ENCODE measurements at places on chromosomes 3 and 15.

GRCh38 chr3:146537603-146538002 lies 6.8 kb downstream of the PLSCR1 start:
- DNase-seq, result no peak

GRCh38 chr15:60397772-60398445 lies at the start of gene ANXA2:
ANXA2 (minus strand) TSS chr15:60397986; CDS start chr15:60386075, 11,911 bp downstream.
- peak; percentile 78 for DNase-seq

DNA sequence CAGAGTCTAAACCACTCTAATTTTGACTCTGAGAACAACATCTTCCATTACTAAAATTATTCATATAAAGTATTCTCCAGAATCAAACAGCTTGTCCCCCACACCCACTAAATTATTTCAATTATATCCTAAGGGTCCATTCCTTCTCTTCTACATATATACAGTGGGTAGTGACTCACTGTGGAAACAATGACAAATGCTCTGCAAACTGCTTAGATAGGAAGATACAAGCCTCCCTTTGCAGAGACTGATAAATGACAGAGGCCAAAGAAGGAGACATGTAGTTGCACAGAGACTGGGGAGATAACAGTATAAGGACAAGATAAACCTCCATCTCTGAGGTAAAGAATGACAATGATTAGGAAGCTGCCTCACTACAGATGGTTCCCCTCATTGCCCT lies 1087.4 kb downstream of the AGBL1 start:
- no peak for DNase-seq

GRCh38 chr3:35932995-35933394 lies 293.7 kb downstream of the ARPP21 start:
- DNase-seq, result no peak

- no peak for DNase-seq
Observed at GRCh38 chr3:22977650-22978289, 225.4 kb upstream of the UBE2E2 start.

GRCh38 chr15:80003171-80003570 lies 32.2 kb upstream of the BCL2A1 start:
- DNase-seq, result no peak

GRCh38 chr15:62588938-62589670 lies 424.0 kb upstream of the C2CD4B start:
- DNase-seq, result no peak

- DNase-seq, result no peak
Observed at GRCh38 chr15:89117790-89118189, 29.5 kb downstream of the ABHD2 start.

DNA sequence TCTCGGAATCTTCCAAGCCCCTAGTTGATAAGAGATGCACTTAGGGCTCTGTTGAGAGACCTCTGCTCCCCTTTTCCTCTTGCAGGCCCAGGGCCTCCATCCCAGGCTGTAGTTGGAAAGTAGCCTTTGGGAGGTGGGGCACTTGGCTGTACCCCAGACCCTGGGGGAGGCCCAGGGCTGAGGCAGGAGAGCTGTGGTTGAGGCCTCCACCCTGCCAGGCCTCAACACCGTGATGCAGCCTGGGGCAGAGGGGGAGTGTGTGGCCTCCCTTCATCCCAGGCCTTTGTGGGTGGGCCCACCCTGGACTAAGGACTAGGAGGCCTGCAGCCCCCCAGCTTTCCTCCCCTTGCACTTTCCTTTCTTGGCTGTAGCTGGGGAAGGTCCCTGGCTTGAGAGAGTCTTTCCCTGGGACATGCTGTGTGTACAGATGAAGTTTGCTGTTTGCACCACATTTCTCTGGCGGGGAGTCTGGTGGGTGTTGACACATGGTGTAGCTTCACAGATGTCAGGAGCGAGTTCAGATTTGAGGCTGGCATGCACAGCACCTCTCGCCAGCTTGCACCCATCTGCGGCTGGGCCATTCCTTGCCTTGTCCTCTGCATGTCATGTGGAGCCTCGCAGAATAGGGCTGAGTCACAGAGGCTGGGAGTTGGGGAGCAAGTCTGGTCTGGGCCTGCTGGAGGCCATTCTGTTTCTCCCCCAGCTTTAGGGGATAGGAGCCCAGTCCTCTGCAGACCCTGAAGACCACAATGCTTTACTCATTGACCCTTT lies 13.7 kb downstream of the PLEKHO2 start:
- DNase-seq, result no peak

Data from germinal center (tissue), 1 donor.